ENCODE measurements at places on chromosomes 16 and 17.

- DNase-seq: no peak
Measured at GRCh38 chr16:70302745-70303144, 3.8 kb downstream of the DDX19B start.

- DNase-seq: no peak
Measured at GRCh38 chr17:1617620-1618174, 10.9 kb downstream of the SLC43A2 start.

- no peak for DNase-seq
Measured at GRCh38 chr16:69193855-69194254, 6.9 kb downstream of the SNTB2 start.

DNA sequence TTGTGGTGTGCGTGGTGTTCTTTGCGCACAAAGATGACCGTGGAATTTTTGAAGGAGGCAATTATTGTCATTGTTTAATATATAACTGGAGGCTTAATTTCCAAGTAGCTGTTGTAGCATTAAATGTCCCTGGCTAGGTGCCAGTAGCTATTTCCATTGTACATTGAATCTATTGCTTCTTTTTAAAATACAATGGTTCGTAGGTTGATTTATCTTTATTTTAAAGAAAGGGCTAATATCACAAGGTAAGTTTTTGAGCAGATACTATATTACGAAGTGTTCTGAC, 127.1 kb downstream of the RPTOR start:
- DNase-seq: no peak

DNA sequence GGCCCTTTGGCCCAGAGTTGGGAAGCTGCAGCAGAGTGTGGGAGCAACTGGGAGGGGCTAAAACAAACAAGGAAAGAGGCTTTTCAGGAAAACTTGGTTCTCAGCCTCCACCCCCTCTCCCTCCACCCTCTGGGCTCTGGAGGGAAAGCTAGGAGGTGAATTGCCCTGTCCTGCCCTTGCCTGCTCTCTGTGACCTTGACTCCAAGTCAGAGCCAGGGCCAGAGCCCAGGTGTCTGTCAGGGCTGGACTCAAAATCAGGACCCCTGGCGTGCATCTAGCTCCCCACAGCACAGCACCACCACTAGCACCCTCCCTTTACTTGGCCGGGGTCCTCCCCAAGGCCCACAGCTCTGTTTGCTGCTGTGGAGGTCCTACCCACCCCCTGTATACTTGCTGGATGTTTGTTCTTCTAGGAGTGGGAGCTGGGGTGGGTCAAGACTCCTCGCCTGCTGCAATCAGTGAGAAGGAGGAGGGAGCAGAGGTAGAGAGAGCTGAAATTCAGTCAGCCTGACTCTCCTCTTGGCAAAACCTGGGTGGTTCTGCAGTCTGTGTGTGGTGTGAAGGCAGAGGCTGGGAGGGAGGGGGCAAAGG, 2.8 kb upstream of the NR1D1 start:
- DNase-seq: no peak

DNA sequence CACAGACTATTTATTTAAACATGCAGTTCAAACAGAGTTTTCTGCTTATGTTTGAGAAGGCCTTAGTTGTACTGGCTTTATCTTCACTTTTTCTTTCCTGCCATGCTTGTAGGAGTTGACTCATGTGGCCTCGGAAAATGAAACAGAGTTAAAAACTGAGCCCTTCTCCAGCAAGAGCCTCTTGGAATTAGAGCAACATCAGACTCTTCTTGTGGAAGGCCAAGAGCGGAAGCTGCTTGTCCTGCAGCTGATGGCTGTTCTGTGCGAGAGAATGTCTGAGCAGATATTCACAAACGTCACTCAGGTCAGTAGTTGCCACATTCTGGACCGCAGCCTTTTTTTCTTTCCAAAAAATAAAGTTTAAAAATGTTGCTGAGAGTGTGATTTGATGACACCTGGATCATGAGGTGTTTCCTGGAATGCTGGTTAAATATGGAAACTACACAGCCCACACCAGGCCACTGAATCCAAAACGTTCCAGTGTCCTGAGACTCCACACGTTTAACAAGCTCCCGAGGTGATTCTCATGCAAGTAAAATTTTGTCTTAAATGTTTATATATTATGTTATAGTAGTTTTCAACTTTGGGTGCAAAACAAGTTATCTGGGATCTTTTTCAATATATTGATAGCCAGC, 65.9 kb downstream of the TANGO6 start:
- DNase-seq: no peak

All from germinal center (tissue), 1 donor.